Spinal cord (tissue), 10 donors: ENCODE measurements at places on chromosomes 2 and 18. TPM values are rescaled to one million over a fixed set of nuclear protein-coding genes. Genes with fewer than 3 reads are reported as not detected.

DNA sequence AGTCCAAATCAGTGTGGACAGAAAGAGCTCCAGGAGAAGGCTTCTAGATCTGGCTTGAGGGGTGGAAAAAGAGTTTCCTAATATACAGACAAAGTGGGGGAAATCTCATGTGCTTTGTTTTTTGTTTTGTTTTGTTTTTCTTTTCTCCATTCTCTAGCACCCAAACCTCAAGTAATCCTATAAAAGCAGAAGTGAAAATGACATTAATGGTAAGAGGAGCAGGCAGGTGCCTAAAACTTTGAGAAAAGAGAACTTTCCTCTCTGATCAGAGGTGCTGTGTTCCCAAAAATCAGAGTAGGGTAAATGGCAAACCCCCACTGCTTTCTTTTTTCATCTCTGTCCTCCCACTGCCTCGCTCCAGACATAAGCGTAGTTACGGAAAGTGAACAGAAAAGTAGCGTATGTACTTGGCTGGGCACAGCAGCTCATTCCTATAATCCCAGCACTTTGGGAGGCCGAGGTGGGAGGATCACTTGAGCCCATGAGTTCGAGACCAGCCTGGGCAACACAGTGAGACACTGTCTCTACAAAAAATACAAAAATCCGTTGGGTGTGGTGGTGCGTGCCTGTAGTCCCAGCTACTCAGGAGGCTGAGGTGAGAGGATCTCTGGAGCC, 77.8 kb downstream of the FAM161A start:
- H3K36me3 ChIP-seq = no peaks in the 10 kb centered on the region
- H3K27ac ChIP-seq = no peak overlapping the region
- H3K4me3 ChIP-seq = no peak overlapping the region
- no peaks in the 10 kb centered on the region for H3K27me3 ChIP-seq
- DNase-seq = no peak

- H3K36me3 ChIP-seq = no peaks in the 10 kb centered on the region
- H3K4me3 ChIP-seq = no peak overlapping the region
- no peaks in the 10 kb centered on the region for H3K27me3 ChIP-seq
- H3K27ac ChIP-seq = no peak overlapping the region
- no peak for DNase-seq
These were observed 330.5 kb downstream of the FIGN start for GRCh38 chr2:163405298-163405697.

DNA sequence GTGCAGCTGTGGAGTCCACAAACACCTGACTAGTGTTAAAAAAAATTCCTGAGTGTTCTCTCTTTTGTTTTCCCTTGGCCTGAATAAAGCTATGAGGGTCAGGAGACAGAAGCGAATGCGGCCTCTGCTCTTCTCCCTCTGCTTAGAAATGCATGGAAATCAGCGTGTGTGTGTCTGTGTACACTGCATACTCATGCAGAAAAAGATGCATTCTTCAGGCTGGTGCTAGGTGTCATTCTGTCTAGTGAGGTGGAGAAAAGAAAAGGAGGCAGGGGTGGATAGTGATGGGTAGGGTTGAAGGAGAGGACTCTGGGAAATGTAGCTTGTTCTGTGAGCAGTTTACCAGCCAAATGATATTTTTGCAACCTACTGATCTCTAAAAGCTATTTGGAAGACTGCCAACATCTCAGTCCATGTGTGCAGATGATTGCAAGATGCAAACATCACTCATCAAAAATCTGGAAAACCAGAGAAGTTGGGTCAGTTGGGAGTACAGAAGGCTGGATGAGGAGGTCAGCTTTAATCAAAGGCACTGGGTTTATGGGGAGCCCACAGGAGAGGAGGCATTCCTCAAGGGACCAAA, 177.7 kb downstream of the INSIG2 start:
- H3K27ac ChIP-seq = no peak overlapping the region
- H3K27me3 ChIP-seq = no peaks in the 10 kb centered on the region
- no peak overlapping the region for H3K4me3 ChIP-seq
- H3K36me3 ChIP-seq = no peaks in the 10 kb centered on the region

GRCh38 chr2:142918624-142919023, 41.2 kb downstream of the KYNU start:
- no peaks in the 10 kb centered on the region for H3K36me3 ChIP-seq
- H3K4me3 ChIP-seq = no peak overlapping the region
- no peak for DNase-seq

FLACC1 gene
- 7.1 TPM for total RNA-seq

CHN1 gene
- total RNA-seq = 66.2 TPM

MALL gene
- 5.9 TPM for total RNA-seq

GRCh38 chr2:16243411-16243996, 303.2 kb downstream of the MYCN start:
- no peak for DNase-seq
- no peaks in the 10 kb centered on the region for H3K27me3 ChIP-seq
- H3K36me3 ChIP-seq = no peaks in the 10 kb centered on the region
- no peak overlapping the region for H3K4me3 ChIP-seq
- H3K4me1 ChIP-seq = peaks cover 2% of the 10 kb centered on the region
- no peak overlapping the region for H3K27ac ChIP-seq

OXER1 gene
- total RNA-seq = 1.1 TPM

DNA sequence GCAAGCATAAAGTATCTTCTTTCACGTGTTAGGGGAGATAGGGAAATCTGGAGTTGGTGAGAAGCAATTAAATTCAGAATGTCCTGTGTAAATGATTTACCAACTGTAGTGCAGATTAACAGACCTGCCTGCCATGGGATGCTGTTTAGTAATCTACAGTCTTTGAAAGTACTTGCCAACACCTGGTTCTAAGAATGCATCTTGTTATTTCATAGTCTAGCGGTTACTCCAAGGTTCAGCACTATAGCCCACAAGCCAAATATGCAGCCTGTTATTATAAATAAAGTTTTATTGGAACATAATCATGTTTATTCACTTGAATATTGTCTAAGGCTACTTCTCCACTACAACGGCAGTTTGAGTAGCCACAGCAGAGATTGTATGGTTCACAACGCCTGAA, 100.8 kb downstream of the OSBPL6 start:
- H3K4me3 ChIP-seq = no peak overlapping the region
- DNase-seq = no peak
- no peak overlapping the region for H3K27ac ChIP-seq
- H3K27me3 ChIP-seq = no peaks in the 10 kb centered on the region
- H3K36me3 ChIP-seq = no peaks in the 10 kb centered on the region
- no peaks in the 10 kb centered on the region for H3K4me1 ChIP-seq

CFC1B gene
- total RNA-seq = 0.44 TPM

- H3K4me1 ChIP-seq = no peaks in the 10 kb centered on the region
- no peaks in the 10 kb centered on the region for H3K27me3 ChIP-seq
- H3K36me3 ChIP-seq = no peaks in the 10 kb centered on the region
- H3K4me3 ChIP-seq = no peak overlapping the region
These were observed 22.0 kb downstream of the GALNT1 start for GRCh38 chr18:35603528-35603927.

DNA sequence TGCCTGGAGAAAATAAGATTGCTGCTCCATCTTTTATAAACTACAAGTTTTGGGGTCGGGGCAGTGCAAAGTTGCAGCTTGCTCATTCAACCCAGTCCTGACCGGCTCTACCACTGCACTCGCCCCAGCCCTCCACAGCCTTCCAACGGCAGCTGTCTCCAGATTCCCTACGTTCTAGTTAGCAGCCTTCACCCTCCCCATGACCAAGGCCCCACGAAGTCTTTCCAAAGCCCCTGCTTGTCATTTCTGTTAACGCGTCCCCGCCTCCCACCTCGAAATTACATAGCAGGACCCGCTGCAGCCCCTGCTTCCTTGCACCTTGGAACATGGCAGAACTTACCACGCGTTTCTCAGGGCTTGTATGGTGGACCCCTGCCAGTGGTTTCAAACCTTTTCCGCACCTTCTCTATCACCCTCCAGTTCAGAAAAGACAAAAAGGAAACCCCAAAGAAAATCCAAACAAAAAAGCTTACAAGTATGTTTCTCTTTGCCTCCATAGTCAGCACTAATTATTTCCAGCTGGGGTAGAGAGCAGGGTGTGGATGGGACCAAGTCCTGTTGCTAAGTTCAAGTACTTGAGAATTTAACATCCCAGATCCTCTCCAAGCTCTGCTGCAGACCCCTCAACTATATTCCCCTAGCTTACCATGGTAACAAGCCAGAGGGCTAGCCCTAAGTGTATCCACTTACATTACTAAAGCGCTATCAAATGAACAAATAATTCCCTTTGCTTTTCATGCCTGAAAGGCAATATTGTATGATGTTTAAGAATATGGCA, 161.5 kb downstream of the TGIF1 start:
- H3K27ac ChIP-seq = peak overlapping the region; percentile 47
- no peak overlapping the region for H3K4me3 ChIP-seq
- peaks cover 10% of the 10 kb centered on the region for H3K4me1 ChIP-seq
- no peaks in the 10 kb centered on the region for H3K27me3 ChIP-seq

DNA sequence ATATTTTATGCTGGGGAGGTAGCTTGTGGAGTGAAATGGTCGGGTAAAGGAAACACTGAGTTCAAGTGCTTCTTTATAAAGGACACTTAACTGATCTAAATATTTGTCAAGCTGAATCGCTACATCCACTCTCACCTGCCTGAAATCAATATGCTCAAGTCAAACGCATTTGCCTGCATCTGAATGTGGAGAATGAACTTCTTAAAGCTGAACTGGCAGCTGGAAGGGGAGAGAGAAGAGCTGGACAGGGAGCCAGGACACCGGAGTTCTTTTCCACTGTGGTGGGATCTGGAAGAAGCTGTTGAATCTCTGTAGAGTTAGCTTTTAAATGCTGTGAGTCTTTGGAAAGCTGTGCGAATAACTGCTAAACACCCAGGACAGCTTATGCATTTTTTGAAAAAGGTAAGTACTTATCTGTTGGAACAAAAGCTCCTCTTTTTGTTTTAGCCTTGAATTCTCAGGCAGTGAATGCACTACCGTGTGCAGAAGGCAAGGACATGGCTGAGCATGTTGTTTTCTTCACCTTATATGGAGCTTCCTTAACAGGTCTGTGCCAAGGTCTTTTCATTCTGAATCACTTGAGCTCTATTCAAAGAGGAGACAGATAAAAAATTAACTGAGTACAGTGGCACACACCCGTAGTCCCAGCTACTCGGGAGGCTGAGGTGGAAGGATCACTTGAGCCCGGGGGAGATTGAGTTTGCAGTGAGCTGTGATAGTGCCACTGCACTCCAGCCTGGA, 74.2 kb upstream of the KLF7 start:
- H3K27ac ChIP-seq = no peak overlapping the region
- no peaks in the 10 kb centered on the region for H3K4me1 ChIP-seq
- no peak for DNase-seq
- no peaks in the 10 kb centered on the region for H3K27me3 ChIP-seq
- no peak overlapping the region for H3K4me3 ChIP-seq

GPR45 gene
- total RNA-seq = 0.99 TPM

- no peaks in the 10 kb centered on the region for H3K27me3 ChIP-seq
- H3K4me3 ChIP-seq = no peak overlapping the region
- no peaks in the 10 kb centered on the region for H3K36me3 ChIP-seq
- no peak overlapping the region for H3K27ac ChIP-seq
- DNase-seq = no peak
These were observed 46.2 kb upstream of the SERPINE2 start for GRCh38 chr2:224085246-224085645.

- H3K27ac ChIP-seq = no peak overlapping the region
- no peak overlapping the region for H3K4me3 ChIP-seq
- DNase-seq = no peak
- no peaks in the 10 kb centered on the region for H3K27me3 ChIP-seq
- no peaks in the 10 kb centered on the region for H3K4me1 ChIP-seq
- H3K36me3 ChIP-seq = no peaks in the 10 kb centered on the region
These were observed 90.5 kb downstream of the RBM43 start for GRCh38 chr2:151171186-151171585.

GRCh38 chr2:88590998-88591613, 36.2 kb downstream of the EIF2AK3 start:
- no peaks in the 10 kb centered on the region for H3K4me1 ChIP-seq
- H3K27me3 ChIP-seq = no peaks in the 10 kb centered on the region
- DNase-seq = peak; percentile 36
- H3K36me3 ChIP-seq = peaks cover 11% of the 10 kb centered on the region
- H3K27ac ChIP-seq = no peak overlapping the region

DNA sequence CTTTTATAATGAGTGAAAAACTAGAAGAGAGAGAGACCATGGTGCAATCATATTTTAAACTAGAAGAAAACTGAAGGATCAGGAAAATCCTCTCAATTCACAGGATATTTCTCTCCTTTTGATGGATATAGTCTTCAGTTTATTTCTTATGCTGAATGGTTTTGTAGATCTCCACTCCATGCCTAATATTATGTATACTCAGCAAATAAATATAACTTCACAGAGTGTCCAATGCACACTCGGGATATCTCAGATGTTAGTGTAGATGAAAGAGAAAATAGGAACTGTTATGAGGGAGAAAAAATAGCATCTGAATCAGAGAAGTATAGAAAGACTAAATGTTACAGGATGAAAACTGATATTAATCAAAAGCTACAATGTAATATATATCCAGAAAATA, 1324.5 kb upstream of the PIK3C3 start:
- H3K4me1 ChIP-seq = no peaks in the 10 kb centered on the region
- no peak overlapping the region for H3K4me3 ChIP-seq
- DNase-seq = no peak
- H3K27ac ChIP-seq = no peak overlapping the region

PSD4 gene
- total RNA-seq = 7.1 TPM

FBXO48 gene
- 0.72 TPM for total RNA-seq

DNA sequence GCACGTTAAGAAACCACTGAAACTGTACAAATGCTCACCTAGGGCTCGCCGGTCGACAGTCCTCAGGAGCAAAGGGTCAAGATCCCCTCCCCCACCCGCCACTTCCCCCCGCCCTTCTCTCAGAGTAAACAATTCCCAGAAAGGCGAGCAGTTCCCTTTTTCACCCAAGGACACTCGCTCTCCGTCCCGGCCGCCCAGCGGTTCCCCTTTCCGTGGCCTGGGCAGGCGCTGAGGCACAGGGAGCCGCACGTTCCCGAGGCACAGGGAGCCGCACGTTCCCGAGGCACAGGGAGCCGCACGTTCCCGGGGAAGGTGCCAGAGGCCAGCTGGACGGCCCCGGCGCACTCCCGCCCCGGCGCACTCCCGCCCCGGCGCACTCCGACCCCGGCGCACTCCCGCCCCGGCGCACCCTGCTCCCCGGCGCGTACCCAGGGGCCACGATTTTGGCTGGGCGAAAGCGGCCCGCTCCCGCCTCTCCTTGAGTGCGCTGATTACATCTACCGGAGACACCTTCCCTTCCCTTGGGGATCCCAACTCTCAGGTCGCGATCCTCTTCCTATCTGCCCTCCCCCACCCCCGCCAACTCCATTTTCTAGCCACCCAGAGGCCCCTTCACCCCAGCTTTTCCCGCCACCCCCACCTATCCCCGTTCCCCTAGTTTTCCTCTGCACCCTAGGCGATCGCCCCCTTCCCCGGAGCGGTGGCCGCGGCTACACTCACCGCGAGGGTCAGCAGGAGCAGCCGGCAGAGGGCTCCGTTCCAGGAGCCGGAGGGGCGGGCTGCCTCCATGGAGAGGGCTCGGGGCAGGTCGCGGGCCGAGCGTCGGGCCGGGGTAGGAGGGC, 817 bp downstream of the DSC2 start:
- no peak overlapping the region for H3K27ac ChIP-seq
- peaks cover 14% of the 10 kb centered on the region for H3K27me3 ChIP-seq
- H3K4me3 ChIP-seq = peak overlapping the region; percentile 45
- peaks cover 11% of the 10 kb centered on the region for H3K4me1 ChIP-seq
- H3K36me3 ChIP-seq = no peaks in the 10 kb centered on the region
